ENCODE measurements at places on chromosomes 7 and 10.

- DNase-seq: no peak
Observed at GRCh38 chr7:96739167-96739566, 29.5 kb upstream of the SEM1 start.

DNA sequence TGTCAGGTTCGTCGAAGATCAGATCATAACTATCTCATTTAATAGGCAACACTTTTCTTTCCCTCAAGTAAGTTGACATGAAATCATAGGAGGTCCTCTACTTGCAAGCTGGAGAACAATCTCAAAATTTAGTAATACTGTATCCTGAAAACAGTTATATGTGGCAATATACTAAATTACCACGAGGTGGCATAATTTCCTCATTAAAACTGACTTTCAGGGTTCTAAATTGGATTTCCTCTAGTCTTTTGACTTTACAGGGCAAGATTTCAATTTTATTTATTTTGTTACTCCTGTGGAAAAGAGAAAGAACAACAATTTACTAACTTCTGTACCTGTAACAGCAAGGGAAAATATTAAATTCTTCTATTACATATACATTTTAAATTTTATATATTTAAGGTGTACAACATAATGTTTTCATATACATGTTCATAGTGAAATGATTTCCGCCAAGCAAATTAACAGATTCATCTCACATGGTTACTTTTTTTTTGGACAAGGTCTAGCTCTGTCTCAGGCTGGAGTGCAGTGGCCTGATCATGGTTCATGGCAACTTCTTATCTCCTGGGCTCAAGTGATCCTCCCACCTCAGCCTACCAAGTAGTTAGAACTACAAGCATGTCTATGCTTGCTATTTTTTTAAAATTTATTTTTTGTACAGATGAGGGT is 53.4 kb upstream of the CYP2C18 start:
- peak; percentile 11 for DNase-seq

GRCh38 chr7:107996072-107996882 is 6.7 kb downstream of the LAMB1 start:
- DNase-seq: no peak

DNA sequence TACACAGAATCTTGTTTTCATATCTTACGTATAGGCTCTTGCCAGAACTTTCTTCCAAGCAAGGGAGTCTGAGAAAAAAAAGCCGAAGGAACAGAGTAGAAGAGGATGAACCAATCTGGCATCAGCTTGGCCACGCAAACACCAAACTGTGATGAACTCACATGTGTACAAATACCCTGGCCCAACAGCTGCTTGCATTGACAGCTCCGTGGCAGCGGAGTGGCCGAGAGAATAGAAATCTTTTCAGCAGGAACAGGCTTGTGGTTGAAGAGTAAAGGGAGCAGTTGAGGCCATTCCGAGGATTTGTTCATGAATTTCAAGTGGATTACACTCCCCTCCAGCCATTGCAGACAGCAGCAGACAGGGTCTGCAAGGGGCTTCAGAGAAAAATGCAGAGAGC is 173.8 kb upstream of the PLXNA4 start:
- no peak for DNase-seq

DNA sequence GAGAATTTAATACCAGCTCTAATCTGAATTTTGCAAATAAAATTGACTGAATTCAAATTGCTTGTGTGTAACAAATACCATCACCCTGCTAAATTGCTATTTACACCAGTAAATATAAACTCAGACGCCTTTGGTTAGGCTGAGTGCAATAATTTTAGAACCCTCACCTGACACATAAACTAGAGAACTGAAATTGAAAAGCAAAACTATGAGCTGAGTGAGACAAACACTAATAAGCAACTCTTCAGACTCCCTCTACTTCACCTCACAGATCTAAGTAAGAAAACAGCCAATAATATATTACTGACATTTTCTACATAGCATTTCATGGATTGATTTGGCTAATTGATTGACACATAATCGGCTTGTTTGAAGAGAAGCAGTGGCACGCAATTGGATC is 621.2 kb downstream of the REEP3 start:
- no peak for DNase-seq

- DNase-seq: no peak
Observed at GRCh38 chr10:84945791-84946190, 617.4 kb downstream of the CCSER2 start.

- no peak for DNase-seq
Observed at GRCh38 chr7:151211155-151211772, 976 bp upstream of the H2BK1 start.

- DNase-seq: no peak
Observed at GRCh38 chr10:23436983-23437382, 1.9 kb upstream of the OTUD1 start.
